NCI-H510A (cell line): ENCODE measurements at places on chromosomes 16 and 17.

- DNase-seq, result no peak
These were observed 27.4 kb downstream of the TMEM132E start for GRCh38 chr17:34606763-34607162.

GRCh38 chr17:32834104-32834503 lies 42.8 kb downstream of the MYO1D start:
- DNase-seq, result no peak

DNA sequence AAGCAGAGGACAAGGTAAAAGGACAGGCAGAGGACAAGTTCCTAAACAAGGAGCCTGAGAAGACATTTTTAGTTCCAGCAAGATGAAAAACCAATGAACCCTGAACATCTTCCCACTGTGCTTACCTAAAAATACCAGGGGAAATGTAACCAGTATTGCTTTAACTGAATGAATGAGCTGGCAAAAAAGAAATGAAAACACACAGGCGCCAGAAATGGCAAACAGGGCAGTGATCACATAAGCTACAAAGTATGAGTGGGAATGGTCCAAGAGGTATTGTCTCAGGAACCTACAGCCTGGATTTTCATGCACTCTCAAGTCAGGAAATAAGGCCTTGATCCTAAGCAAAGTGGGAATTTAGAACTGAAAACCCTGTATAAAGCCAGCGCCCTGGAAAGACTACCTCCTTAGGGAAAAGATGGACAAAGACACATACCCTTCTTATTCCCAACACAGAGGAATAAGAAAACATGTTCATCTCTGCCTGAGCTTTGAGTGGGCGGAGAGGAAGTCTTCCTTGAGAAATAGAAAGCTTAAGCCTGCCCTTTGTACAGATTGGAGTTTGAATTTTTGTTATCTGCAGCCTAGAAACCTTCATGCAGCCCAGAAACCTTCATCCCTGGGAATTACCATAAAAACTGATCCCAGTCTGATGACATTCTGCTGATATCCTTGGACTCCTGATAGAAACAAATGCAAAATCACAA lies 2.1 kb downstream of the CMTM2 start:
- DNase-seq, result no peak

DNA sequence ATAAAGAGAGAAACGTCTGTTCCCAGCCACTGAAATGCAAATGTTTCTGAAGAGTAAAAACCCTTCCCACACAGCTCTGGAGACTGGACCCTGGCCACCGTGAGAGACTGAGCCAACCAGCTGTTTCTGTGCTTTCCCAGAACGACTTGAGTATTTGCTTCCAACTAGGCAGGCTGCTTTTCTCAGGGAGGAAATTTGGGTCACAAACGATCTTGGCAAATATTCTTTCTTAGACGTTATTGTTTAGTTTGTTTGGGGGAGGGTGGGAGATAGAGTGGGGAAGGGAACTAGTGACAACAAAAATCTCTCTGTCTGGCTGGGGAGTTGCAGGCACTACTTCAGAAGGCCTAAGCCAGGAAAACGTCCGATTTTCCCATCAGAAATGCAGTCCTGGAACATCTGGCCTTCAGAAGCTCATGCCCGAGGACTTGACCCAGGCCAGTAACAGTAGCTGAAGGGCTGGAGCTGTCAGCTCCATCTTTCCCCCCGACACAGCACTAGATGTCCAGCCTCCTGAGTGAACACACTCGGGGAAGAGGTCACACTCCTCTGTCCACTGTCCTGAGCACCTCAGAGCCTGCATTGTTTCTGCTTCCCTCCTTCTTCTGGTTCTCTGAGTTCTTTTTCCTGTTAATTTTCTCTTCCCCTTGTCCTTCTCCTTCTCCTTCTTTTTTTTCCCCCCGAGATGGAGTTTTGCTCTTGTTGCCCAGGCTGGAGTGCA lies 4.0 kb downstream of the CCDC92B start:
- no peak for DNase-seq

- no peak for DNase-seq
These were observed 218.8 kb upstream of the FOXF1 start for GRCh38 chr16:86291491-86291890.

- no peak for DNase-seq
These were observed 3.3 kb upstream of the PRSS33 start for GRCh38 chr16:2790631-2791030.
